NCI-H524 (cell line): ENCODE measurements at places on chromosomes 5 and 9.

DNA sequence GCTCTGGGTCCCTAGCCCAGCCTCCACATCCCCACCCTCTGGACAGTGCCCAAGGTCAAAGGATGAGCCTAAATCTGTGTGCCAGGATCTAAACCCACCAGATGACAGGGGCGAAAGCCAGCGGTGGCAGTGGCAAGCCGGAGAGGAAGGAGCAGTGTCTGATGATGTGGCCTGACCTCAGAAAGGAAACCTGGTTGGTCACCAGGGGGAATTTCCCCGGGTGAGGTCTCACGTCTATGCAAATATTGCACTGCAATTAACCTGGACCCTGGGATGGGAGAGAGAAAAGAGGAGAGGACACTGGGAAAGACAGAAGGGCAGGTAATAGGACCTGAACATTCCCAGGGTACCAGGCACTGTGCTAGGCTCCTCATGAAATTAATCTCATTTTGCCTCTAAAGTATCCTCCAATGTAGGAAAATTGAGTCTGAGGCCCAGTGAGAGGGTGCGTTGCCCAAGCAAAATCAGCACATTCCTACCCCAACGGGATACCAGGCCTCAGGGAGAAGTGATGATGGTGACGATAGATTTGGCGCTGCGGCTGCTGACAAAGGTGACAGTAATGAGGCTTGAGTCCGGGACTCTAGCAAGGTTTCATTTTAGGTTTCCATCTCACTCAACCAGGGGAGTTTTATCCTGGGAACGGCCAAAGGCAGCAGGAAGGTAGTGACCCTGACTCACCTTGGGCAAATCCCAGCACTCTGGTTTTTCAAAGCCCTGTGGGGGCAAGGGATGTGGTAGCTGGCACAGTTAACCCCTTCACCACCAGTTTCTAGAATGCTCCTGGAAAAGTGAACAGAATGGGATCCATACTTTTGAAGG, 13.4 kb upstream of the TNIP1 start:
- no peak for DNase-seq

- no peak for DNase-seq
Observed at GRCh38 chr5:65142016-65142415, 339.7 kb downstream of the ADAMTS6 start.

GRCh38 chr5:142609142-142609541, 76.7 kb downstream of the FGF1 start:
- no peak for DNase-seq

GRCh38 chr5:82885627-82886389, 191.4 kb downstream of the TMEM167A start:
- peak; percentile 13 for DNase-seq

DNA sequence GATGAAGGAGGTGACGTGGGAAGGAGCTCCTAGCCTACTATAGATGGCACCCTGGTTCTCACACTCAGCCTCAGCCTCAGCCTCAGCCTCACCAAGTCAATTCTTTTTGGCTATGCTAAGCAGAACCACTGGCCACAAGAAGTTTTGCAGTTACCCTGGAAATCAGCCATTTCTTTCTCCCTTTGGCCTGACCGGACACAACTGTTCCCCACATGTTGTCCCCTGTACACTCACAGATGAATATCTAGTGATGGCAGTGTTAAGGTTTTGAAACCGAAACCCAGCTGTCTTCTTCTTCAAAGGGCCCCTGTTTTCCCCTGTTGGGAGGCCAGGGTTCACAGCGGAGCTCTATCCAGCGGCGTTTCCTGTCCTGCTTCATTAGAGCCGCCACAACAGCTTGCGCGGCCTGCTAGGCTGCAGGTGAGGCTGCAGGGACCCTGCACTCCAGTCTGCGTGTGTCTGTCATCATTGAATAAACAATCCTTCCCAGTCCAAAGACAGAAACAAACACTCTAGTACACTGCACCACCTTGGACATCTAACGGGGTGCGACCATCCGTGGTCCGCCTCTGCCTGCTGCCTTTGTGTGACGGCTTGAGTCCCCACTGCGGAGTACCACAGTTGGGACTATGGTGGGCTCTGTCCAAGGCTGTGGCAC, 250.5 kb downstream of the DENND1A start:
- no peak for DNase-seq

DNA sequence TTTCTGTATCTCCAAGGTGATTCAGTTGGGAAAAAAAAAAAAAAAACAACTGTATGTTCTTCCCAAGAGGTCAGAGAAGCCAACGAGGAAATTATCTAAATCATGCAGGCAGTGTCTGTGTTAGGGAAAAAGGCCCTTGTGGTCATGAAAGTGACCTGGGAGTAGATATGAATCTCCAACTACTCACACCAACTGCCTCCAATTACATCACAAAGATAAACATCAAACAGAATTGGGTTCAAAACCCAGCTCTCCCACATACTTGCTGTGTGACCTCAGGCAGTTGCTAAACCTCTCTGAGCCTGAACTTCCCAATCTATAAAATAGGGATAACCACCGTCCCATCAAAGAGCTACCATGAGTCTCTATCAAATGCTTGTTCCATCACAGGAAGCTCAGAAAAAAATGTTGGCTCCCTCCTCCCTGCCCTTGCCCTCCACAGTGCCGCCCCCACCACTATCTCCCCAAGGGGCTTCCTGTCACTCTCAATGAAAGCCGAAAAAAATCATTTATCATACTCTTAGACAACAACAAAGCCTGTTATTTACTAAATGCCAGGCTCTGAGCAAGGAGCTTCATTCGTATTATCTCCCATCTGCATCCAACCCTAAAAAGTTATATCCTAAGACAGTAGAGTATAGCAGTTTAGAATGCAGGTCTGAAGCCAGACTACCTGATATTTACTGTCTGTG, 42.9 kb downstream of the CDK5RAP2 start:
- DNase-seq = no peak

GRCh38 chr5:131282235-131282634, 18.4 kb downstream of the CDC42SE2 start:
- DNase-seq = no peak

DNA sequence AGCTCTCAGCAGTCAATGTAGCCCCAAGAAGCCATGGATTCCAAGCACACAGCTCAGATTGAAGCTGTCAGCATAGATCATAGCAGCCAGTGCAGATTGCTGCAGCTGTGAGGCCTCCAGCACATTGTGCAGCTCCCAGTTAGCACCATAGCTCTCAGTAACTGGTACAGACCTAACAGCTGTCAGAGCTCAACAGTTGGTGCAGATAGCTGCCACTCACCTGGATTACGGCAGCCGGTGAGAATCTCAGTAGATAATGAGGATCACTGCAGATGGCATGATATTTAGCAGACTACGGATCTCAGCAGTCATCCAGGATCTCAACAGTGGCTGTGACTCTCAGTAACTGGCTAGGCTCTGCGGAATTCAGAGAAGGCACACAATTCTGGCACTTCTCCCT, 500.4 kb downstream of the TUSC1 start:
- DNase-seq = peak; percentile 91

GRCh38 chr5:116090302-116090701, 5.5 kb downstream of the COMMD10 start:
- DNase-seq = no peak

DNA sequence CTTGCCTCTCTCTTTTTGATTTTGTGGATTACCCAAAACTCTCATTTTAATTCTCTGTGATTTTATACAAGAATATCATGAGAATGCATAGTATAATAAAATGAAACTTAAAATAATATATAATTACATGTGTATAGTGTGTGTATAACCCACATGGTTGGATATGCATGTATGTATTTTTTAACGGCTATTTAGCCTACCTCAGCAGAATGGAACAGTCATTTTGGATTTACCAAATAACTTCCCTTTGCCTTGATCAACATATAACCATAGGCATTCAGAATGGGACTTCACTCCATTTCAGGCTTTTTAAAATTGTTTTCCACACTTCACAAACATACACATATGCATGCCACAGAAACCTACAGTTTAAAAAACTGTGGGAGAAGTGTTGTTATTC, 161.2 kb downstream of the SLF1 start:
- DNase-seq = no peak

GRCh38 chr5:96008987-96009647, 47.5 kb upstream of the ELL2 start:
- no peak for DNase-seq

GRCh38 chr5:77029376-77029885, 773 bp upstream of the AGGF1 start:
- DNase-seq = no peak

DNA sequence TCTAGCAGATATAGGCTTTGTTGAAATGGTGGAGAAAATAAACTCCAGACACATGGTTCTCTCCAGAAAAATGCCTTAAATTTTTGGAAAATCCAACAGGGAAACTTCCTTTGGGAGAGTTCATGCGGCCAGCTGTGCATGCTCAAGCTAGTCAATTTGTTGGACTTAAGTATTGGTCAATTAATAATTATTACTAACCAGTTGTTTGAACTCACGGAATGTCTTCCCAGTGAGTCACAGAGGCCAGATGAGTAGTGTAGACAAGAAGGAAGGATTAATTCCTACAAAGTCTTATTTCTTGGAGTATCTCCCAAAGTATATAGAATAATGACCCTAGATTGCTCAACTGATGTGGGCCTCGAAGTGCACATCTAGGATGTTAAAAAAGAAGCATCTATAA, 103.6 kb downstream of the MACIR start:
- DNase-seq = no peak

DNA sequence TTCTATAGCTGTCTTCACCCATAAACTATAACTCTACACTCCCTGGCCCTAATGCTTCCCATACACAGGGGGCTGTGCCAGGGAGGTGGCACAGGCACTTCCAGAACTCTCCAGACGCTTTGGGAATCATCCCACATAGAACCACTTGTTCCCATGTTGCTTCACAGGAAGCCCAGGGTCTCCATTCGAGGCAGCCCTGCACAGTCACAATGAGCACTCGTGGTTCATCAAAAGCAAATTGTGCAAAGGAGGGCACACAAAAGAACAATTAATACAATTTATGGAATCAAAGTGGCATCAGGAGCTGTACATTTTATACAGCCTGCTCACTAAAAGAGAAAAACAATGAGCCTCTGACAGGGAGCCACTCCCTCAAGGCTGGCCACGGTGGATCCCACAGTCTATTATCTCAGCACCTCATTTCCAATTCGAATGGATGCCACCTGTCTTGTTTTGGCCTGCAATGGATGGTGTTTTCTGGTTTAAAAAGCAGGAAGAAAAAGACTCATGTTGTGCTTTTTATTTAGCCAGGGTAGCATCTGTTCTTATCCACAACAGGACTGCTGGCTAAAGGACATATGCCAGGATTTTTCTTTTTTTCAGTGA, 354.8 kb downstream of the ENC1 start:
- DNase-seq = peak; percentile 41

GRCh38 chr5:94522117-94522516, 96.3 kb downstream of the KIAA0825 start:
- no peak for DNase-seq

DNA sequence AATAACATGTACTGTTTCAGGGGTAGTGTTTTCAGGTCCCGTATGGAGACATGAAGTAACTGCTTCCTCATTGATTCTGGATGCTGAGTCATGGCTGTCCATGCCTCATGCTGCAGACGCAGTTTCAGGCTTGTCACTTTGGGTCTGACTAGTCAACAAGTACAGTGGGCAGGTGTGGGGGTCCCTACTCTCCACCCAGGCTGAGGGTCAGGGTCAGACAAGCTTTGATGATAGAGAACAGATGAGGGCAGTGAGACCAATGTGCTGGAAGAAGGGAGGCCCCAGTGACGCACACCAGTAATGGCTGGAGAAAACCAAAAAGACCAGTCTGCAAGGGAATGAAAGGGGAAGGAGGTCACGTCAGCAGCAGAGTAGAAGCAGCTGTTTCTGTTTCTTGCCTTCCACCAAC, 80.0 kb upstream of the NFIL3 start:
- DNase-seq = no peak

- no peak for DNase-seq
Observed at GRCh38 chr9:89642789-89643188, 38.0 kb downstream of the GADD45G start.

DNA sequence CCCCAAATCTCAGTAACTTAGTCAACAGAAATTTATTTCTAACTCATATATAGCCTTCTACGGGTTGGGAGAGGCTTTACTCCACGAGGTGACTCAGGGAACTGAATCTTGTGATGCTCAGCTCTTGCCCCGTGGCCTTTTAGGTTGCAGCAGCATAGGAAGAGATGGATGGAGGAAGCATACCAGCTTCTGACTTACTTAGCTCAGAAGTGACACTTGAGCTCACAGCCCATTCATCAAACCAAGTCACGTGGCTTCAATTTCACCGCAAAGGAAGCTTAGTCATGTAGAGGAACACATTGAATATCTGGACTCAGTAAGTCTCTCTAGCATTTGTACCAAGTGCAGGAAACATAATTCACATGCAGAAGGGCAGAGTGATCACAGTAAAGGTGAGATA, 124.1 kb upstream of the KCNN2 start:
- DNase-seq = no peak

DNA sequence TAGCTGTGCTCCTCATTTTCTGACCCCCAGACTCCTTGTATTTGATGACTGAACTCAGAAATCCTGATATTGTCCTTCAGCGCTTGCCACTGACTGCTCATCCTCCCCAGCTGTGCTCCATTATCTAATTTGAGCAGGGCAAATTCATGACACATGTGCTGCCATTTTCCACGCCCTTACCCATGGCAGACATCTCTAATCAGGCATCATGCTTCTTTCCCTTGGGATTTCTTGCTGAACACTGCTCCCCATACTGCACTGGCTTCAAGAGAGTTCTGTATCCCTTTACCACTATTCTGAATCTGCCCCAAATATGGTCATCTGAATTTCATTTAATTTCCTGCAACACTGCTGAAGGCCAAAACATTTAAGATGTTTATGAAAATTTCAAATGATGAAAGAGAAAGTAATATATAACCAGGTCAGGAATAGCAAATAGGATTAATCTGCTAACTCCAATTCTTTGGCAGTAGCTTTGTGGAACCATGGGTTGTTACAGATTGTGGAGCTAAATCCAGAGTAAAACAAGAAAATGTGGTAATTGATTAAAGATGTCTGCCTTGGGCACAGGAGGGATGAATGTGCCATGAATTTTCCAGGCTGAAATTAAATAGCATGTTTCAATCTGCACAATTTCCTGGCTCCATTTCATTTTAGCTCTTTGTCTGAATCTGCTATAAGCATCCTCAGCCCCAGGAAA, 93.6 kb downstream of the CYFIP2 start:
- DNase-seq = no peak

DNA sequence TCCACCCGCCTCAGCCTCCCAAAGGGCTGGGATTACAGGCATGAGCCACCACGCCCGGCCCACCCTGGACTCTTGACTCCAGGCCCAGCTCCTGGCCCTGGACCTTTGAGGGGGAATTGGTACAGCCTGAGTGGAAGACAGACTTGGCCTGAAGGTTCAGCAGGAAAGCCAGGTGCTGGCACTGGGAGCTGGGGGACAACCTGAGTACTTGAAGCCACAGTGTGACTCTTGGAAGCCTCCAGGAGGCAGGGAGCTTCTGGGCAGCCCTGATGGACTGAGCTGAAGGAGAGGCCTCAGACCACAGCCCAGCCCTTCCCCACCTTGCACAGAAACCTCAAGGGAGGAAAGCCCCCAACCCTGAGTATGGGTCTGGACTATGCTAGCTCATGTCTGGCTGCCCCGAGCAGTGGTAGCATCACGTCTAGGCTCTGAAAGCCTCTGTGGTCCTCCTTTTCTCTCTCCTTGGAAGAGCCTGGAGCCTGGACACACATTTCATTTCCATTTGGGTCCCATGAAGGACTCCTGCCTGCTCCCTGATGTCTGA, 54.1 kb downstream of the RASGEF1C start:
- DNase-seq = no peak
